ENCODE measurements at places on chromosomes 7 and 10.

GRCh38 chr7:70627461-70627860 is 504.5 kb upstream of the GALNT17 start:
- no peak for DNase-seq

- no peak for DNase-seq
Measured at GRCh38 chr10:102743078-102743587, 615 bp upstream of the WBP1L start.

DNA sequence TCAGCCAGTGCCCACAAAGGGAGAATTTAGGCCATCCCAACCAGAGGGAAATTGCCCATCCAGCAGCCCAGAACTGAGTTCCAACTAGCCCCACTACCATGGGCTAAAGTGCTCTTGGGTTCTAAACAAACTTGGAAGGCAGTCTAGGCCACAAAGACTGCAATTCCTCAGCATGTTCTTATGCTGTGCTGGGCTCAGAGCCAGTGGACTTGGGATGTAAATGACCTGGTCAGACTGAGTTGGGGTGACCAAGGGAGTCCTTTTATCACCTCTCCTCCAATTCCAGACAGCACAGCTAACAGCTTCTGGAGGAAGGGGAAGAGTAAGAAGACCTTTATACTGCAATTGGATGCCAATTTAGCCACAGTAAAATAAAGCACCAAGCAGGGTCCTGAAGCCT is 607.2 kb upstream of the KCND2 start:
- no peak for DNase-seq

DNA sequence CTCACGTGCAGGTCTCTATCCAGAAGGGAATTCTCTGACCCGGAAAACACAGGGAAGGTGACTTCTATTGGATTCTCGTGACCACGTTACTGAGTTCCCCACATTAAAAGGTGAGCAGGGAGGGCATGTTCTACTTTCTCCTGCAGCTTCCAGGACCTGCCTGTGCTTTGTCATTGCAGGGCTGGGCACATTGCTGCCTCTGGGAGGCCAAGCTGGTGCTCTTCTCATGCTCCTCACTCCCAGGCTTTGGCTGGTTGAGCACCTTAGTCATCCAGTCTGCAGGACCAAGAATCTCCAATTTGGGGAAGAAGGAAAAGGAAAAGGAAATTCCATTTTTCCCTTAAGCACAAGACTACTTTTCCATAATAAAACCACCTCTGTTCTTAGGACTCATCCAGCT is 86.5 kb upstream of the TMEM72 start:
- DNase-seq, result no peak

- DNase-seq, result no peak
Measured at GRCh38 chr10:91875779-91876178, 33.5 kb downstream of the FGFBP3 start.

DNA sequence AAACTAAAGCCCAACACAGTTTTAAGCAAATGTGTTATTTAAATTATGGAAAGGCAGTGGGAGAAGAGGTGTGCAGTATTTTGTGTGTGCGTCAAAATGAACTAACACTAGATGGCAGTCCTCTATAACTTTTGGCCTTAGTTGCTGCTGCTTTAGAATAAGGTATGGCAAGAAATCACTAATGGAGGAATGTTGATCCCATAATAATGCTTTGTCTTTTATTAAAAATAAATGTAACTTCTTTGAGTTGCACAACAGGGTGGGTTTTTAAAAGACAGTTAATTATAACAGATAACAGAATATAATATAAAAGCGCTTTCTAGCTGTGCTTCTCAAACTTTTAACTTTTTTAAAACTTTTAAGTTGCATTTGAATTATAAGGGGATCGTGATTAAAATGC is 56.4 kb downstream of the BBS9 start:
- DNase-seq, result no peak

DNA sequence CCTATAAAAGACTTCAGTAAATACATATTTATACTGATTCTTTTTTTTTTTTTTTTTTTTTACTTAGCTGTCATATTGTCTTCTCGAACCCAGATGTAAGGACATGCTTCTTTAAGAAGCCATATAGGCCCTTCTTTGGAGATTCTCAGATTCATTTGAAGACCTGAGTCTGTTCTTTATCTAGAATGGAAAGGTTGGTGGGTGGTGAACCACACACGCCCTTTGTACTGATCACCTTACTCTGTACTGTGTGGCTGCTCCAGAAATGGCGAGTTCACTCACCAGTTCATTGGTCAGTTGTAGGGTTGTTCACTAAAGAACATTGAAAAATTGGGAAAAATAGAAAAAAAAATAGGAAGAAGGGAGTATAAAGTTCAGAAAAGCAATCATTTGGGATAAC is 32.5 kb downstream of the LANCL2 start:
- DNase-seq, result no peak

DNA sequence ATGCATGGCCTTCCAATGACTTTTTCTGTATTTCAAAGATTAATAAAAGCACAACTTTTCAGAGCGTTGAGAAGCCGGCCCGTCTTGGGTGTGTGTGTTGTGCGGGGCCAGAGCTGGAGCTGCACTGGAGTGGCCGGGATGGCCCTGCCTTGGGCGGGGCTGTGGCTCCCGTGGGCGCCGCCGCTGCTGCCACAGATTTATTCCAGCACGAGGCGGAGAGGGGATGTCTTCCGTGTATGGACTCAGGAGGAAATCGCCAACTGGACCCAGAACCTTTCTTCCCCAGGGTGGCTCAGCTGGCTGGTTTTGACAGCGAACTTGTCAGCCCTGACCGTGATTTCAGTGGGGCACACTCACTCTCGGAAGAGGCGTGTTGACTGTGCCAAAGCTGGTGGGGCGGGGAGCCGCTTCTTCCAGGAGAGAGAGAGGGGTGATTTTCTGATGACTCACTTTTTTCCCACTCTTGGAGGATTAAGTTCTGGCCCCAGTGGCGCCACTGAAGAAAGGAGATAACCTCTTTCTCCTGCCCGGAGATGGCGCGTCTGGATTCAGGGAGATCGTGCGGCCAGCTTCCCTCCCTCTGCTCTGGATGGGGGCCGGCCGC is 72.4 kb downstream of the DNAJB6 start:
- no peak for DNase-seq

- peak; percentile 72 for DNase-seq
Measured at GRCh38 chr7:2519119-2519930, at the start of gene LFNG. TSS of gene LFNG (plus strand) at chr7:2519774. CDS start at chr7:2519862, 88 bp downstream.

GRCh38 chr10:21068026-21068656 is 171.0 kb upstream of the NEBL start:
- DNase-seq, result no peak

GRCh38 chr7:73638911-73639310 is 14.6 kb upstream of the MLXIPL start:
- no peak for DNase-seq

GRCh38 chr10:107442035-107442505 is 277.6 kb upstream of the SORCS1 start:
- no peak for DNase-seq

- DNase-seq, result no peak
Measured at GRCh38 chr10:336247-336646, 201.0 kb downstream of the ZMYND11 start.

- DNase-seq, result no peak
Measured at GRCh38 chr10:103353281-103353680, 2.3 kb upstream of the PCGF6 start.

DNA sequence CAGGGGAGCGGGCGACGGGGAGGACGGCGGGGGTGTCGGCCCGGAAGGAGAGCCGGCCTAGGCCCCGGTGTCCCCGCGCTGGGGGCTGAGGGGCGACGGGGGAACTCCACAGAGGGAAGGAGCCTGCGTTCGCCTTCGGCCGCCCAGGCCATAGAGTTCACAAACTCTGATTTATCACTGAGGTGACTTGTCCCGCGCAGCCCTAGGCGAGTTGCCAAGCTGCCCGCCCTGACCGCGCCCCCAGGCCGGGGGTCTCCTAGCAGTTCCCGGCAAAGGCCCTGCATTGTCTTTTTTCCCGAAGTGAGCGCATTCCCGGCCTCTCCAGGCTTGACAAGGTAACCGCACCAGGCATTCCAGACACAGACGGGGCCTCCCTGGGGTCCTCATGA is 2.9 kb upstream of the NKX6-2 start:
- DNase-seq, result no peak

DNA sequence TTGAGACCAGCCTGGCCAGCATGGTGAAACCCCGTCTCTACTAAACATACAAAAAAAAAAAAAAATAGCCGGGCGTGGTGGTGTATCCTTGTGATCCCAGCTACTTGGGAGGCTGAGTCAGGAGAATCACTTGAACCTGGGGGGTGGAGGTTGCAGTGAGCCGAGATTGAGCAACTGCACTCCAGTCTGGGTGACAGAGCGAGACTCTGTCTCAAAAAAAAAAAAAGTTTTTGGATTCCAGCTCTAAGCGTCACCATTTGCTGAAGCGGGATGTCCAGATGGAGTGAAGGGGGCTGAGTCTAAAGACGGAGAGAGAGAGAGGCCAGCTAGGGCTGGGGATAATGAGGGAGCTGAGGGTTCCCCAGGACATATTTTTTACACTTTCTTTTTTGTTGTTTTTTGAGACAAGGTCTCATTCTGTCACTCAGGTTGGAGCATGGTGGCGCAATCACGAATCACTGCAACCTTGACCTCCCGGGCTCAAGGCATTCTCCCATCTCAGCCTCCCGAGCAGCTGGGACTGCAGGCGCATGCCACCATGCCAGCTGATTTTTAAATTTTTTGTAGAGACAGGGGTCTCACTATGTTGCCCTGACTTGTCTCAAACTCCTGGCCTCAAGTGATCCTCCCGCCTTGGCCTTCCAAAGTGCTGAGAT is 9.4 kb upstream of the HK1 start:
- no peak for DNase-seq

GRCh38 chr10:127175357-127176110 is 20.9 kb downstream of the INSYN2A start:
- no peak for DNase-seq

DNA sequence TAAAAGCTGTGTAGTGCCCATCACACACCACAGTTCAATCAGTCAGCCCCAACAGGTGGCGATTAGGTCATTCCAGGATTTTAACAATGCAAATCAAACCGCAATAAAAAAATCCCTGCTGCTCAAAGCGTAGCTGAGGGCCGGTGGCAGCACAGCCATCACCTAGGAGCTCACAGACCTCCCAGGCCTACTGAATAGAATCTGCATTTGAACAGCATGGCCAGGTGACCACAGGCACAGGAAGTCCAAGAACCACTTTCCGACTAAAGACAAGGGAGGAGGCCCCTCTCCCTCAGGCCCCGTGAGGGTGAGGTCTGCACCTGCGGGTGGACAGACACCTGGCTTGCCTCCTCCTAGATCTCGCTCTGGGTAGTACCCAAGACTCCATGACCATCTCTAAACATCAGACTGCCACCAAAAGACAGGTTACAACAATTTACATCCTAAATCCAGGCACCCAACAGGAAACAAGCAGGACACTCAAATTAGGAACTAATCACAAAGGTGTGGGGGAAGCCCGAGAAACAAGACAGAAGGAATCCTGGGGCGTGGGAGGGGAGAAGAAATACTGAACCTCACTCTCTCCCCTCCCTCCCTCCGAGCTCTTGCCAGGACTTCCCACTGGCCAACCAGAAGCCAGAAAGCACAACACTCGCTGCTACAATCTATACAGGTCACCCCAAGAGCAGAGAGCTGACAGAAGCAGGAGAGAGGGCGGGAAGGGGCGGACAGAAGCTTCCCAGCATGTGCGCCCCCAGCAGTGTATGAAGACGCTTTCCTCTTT is 19.2 kb downstream of the GNA12 start:
- no peak for DNase-seq

DNA sequence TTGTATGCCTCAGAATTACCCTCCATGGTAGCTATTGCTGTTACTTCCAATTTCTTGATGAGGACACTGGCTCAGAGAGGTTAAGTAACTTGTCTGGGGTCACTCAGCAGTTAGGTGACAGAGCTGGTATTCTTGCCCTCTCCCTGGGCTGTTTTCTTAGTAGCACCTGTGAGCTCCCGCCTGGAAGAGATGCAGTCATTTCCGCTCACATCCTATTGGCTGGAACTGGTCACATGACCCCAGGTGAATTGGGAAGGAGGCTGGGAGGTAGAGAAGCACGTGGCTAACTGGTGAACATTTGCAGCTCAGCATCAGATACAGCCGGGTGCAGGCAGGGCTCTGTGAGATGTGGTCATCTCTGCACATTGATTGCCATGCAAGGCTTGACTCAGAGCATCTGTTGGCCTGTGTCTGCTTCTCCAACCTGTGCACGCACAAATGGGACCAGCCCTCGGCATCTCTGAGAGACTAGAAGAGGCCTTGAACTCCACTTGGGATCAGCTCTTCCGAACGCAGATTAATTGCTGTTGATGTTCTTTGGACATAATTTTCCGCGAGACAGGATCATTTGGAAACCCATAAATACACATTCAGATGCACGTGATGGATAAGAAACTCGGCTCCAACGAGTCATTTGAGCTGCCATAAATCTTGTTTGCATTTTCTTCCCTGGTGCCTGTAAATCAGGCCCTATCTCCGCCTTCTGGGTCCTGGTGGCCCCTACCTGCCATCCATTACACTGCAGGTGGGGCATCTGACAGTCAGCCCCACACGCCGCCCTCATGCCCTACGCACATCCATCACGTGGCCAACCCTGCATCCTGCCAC is 42.8 kb downstream of the MYL10 start:
- DNase-seq, result no peak

DNA sequence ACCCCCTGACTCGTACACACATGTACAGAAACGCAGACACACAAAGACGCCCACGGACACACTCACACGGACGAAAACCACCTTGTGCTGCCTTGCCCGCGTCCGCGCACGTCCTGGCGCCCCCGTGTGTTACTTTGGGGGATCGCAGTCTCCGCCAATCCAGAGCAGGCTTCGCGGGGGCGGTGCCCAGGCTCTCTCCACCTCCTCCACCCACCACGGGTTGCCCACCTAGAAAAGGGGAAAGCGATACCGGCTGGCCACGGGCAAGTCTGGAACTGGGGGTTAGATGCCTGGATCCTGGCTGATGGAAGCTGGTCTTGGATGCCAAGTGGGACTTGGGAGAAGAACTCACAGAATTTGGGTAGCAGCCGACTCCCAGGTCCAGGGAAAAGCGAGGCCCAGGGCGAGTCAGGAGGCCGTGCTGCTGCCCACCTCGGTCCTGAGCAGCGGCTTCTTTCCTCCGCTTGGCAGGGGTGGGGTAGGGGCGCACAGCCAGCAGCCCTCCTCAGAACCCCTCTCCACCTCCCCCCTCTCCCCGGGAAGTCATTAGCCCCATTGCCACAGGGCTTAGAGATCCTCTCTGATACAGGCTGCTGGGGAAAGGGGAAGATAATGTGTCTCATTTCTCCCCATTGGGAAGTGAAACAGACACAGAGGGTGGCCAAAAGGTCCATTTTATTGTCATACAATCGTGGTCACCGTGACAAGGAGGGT is 4.6 kb upstream of the VGF start:
- peak; percentile 63 for DNase-seq
